ENCODE measurements at places on chromosomes 1 and 21.

- DNase-seq = no peak
Observed at GRCh38 chr1:70057500-70057899, 147.9 kb downstream of the LRRC40 start.

- DNase-seq = no peak
Observed at GRCh38 chr1:68633141-68633919, 136.4 kb upstream of the DEPDC1 start.

DNA sequence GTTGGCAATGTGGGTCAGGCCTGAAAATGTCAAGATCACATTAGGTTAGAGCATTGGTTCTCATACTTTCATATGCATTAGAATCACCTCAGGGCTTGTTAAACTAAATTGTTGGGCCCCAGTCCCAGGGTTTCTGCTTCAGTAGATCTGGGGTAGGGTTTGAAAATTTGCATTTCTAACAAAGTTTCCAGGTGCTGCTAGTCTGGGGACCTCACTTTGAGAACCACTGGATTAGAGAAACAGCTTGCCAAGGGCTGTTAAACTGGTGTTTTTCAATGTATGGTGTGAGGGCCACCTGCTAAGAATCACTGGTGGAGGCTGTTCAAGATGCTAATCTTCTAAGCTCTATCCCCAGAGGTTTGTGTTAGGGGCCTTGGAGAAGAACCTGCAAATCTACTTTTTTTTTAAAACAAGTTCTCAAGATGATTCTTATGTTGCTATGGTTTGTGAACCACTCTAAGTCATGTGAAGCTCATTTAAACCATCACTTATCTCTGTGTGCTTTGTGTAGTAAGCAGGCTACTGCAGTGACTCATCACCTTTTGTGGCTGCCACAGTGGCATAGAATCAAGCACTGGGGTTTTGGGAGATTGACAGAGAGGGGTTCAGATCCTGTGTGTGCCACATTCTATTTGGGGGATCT lies 152.2 kb downstream of the S1PR1 start:
- no peak for DNase-seq

GRCh38 chr1:46173361-46173856 lies 1.5 kb upstream of the TSPAN1 start:
- no peak for DNase-seq

DNA sequence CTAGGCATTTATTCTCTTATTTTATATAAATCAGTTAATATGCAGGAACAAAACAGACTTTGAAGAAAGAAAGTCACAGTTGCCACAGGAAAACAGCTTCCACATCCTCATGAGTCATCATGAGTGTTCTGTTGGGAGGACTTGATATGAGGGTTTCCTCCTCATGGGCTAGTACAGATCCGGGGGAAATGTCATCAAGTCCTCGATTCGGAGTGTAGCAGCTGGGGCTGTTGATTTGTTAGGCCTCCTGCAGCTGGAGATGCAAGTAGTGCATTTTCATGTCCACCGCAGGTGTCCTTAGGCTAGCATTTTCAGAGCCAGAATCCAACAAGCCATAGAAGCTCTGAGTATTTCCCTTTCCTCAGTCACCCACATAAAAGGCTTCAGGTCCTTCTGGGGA lies 36.7 kb downstream of the ADAM30 start:
- no peak for DNase-seq

- DNase-seq = no peak
Observed at GRCh38 chr21:31254131-31254530, 89.9 kb downstream of the TIAM1 start.

DNA sequence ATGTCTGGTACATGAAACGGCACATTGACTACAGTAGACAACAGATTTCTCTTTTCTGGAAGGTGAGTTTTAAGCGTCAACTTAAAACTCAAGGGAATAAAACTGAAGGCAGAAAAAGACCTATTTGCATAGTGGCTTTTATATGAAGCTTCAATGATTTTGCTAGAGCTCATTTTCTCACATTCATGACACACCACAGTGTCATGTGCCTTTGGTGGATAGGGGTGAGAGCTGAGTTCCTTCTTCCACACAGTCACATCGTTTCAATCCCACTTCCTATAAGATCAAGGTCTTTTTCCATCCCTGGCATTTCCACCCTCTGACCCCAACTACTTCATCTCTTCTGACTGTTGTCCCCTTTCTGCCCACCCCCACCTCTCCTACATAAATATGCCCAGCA lies 31.0 kb downstream of the IL12RB2 start:
- no peak for DNase-seq

- DNase-seq = no peak
Observed at GRCh38 chr1:234603221-234604204, 6.5 kb downstream of the IRF2BP2 start.

GRCh38 chr1:24970926-24971875 lies 41.1 kb upstream of the RUNX3 start:
- no peak for DNase-seq

DNA sequence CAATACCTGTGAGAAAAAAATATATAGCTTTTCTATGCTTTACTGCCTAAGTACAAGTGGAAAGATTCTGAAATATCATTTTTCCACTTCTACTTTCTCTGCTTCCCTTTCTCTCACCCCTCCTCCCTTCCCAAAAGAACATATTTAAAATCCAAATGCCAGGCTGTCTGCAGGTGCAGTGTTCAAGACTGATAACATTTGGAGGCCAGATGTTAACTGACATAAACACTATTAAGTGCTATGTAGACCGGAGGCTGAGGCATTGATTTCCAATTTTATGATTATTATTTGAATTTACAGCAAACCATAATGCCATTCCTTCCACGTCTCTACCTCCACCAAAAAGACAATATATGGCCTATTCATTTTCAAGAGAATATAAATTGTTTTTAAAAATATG lies 296.9 kb upstream of the SGIP1 start:
- DNase-seq = no peak

DNA sequence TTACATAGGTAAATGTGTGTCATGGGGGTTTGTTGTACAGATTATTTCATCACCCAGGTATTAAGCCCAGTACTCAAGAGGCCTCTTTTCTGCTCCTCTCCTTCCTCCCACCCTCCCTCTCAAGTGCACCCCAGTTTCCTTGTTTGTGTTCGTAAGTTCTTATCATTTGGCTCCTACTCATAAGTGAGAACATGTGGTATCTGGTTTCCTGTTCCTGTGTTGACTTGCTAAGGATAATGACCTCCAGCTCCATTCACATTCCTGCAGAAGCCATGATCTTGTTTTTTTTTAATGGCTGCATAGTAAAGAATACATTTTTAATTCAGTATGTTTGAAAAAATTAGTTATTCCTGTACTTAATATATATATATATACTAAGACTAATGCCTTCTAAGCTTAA lies 107.7 kb downstream of the CLDN17 start:
- no peak for DNase-seq

DNA sequence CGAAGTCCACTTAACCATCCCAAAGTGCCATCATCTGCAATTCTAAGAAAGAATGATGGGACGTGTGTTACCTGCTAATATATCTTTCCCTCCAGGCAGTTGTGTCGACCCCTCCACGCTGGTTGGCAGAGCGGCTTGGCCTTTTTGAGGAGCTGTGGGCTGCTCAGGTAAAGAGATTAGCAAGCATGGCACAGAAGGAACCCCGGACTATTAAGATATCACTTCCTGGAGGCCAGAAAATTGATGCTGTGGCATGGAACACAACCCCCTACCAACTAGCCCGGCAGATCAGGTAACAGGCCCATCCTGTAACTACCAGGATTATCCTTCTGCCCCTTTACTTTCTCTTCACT lies 520 bp downstream of the TARS2 start:
- DNase-seq = no peak

DNA sequence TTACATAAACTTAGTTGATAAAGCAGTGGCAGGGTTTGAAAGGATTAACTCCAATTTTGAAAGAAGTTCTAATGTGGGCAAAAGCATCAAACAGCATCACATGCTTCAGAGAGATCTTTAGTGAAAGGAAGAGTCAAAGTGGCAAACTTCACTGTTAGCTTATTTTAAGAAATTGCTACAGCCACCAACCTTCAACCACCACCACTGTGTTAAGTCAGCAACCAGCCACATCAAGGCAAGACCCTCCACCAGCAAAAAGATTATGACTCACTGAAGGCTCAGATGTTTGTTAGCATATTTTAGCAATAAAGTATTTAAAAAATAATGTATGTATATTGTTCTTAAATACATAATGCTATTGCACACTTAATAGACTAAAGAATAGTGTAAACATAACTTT lies 21.3 kb upstream of the MAGI3 start:
- DNase-seq = no peak

DNA sequence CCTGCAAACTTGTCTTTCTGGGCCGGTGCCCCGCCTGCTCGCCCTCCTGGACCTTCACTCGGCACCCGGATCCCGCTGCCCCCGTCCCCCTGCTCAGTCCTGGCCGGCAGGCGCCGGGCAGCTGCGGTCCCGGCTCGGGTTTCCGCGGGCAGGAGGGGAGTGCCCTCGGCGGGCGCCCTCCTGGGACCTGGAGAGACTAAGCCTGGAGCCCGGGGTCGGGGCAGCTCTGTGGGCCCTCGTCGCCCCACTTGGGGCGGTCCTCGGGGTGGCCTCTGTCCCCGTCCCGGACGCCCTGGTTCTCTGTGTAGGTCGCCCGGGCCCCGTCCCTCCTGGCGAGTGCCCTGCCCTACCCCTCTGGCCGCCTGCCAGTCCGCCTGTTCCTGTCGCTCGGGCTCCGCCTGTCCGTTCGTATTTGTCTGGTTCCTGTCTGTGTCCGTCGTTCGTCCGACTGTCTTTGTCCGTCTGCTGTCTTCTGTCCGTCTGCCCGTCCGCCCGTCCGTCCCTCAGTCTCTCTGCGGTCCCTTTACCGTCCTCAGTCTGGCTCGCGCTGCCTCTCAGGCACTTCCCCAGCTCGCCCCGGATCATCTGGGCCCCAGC lies 490 bp downstream of the SERINC2 start:
- no peak for DNase-seq

- DNase-seq = no peak
Observed at GRCh38 chr1:15876357-15877055, 29.0 kb downstream of the SPEN start.

DNA sequence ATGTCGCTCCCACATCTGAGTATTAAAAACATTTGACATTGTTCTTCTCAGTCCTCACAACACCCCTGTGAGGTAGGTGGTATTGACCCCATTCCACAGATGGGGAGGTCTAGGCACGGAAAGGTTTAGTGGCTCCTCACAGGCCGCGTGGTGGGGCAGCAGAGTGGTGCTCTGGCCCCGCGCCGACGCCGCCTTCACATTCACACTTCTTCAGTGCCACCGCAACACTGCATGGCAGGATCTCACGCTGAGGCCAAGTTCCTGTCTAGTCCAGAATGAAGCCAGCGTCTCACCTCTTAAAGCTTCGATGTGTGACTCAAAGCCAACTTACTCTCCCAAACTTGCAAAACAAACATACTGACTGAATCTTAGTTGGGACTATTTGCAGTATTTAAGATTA lies 12.1 kb downstream of the ICMT start:
- no peak for DNase-seq

- no peak for DNase-seq
Observed at GRCh38 chr21:29133796-29134195, 3.4 kb downstream of the MAP3K7CL start.

DNA sequence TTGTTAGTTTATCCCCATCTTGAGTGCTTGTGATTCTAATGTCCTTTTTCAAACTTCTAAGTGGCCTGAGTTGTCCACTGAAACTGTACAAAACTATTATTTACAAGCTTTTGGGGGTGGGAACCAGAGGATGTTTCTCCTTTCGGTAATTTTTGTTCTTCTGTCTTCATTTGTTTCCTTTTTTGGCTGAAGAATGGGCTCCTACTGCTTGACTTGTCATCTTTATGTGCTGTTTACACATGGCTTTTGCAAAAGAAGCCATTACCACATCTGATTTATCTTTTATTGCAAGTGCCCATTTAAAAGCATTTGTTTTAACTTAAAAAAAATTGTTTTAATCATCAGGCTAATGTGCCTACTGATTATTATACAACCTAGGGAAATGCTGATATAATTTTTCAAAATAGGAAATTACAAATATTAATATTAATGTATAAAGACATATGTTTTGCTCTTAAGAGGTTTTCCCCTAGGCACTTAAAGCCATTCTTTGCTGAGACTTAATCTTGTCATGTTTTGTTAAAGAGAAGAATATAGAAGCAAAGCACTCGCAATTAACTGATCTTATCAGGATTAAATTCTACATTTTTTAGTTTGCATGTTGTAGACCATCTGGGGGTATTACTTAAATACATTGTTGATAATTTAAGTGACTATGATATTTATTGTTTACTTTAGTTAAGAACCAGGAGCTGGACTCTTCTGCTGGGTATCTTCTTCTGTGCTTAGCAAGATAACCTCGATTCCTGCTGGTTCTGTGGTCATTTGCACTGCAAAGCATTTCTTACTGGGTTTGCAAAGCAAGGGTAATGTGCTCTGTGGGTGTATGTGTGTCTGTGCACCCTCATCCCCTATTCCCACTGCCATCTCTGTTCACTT lies 40.1 kb downstream of the TMEM200B start:
- no peak for DNase-seq

GRCh38 chr1:97654876-97655585 lies 265.8 kb downstream of the DPYD start:
- no peak for DNase-seq
